ENCODE measurements at places on chromosomes 1 and 21. TPM values are rescaled to one million over a fixed set of nuclear protein-coding genes. Genes with fewer than 3 reads are reported as not detected.

- no peak for DNase-seq
Measured at GRCh38 chr1:51247022-51247421, 10.9 kb downstream of the RNF11 start.

Gene INSRR
- total RNA-seq: 6.9 TPM

DNA sequence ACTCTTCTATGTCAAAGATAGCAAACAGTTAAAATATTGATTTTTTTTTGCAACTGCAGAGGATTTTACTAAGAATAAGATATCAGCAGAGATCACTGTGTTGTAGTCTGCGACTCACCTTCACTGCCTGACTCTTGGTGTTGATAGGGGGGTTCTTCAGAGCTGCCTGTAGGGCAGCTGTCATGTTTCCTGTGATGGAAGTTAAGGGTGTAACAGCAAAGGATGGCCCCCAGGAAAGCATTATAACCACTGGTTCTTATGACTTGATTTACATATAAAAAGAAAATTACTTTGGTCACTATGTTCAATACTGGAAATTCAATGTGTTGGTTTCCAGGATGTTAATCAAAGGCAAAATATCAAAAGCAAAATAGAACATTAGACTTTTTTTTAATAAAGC, 2.6 kb downstream of the ARPC5 start:
- DNase-seq: no peak

DNA sequence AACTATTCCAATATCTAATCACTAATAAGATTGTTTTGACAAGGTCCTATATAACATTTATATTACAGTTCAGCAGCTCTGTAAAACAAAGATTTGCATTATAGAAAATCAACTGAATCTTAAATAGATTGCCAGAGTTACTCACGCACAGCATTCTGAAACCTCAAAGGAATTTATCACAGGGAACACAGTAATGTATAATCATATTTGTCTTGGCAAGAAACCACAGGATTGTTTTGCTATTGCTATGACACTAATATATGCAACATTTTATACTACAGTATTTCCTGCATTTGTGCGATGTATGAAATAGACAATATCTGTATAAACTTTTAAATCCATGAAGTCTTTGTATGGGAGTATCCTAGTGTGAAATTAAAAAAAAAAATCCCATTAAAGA, 101.4 kb downstream of the PLPPR5 start:
- no peak for DNase-seq

- DNase-seq: no peak
Measured at GRCh38 chr1:88022516-88022915, 661.6 kb upstream of the PKN2 start.

Gene HES2
- 54.6 TPM for total RNA-seq

GRCh38 chr1:37392051-37392450, 82.3 kb upstream of the ZC3H12A start:
- no peak for DNase-seq

DNA sequence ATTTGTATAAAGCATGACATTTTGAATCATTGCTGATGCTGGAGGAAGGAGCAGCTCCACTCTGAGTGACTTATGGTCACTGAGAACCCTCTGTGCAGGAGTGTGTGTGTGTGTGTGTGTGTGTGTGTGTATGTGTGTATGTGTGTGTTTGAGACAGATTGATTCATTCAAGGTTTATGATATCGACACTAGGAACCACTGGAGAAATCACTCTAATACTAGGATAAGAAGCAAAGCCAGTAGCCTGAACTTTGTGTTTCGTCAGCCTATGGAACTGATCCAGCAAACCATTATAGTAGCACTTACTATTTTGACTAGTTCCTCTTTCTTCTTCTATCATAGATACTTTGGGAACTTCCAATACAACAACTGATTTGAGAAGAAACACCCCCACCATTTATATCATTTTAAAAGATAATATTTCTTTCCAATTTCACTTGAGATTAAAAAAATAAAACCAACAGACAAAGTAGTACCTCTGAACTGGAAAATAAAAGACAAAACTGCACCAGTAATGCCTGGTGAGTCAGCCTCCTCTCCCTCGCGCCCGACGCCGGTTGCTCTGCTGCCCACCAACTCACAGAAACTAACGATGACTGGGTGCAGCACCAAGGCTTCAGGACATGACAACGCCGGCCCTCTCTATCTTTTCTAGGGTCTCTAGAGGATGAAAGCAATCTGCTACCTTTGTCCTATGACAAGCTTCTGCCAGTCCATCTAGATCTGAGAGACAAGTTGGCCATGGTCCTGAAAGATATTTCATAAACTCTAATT, 20.9 kb downstream of the SLAMF1 start:
- DNase-seq: no peak

DNA sequence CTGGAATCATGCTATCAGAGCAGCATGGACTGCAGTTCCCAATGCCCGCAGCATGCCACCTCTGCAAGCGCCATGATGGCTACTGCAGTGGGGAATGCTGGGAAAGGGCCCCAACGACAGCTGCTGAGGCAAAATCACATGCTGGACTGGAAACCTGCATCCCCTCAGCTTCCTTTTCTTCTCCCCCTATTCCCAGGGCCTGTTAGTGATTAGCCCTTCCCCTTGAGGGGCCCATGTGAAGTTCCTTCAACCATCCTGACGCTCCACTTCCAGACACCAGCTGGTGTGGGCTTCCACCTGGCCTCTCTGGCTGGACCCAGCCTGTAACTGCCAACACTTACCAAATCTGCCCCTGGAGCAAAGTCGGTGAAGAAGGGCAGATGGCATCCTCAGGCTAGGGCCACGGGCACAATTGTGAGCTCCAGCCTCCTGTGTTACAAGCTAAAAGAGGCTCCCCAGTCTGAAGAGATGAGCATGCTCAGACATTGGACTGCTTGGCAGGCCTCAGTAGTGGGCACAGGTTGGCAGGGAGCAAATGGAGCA, 22.1 kb upstream of the SDC3 start:
- DNase-seq: no peak

- DNase-seq: no peak
Measured at GRCh38 chr1:1461721-1462317, 9.7 kb upstream of the ATAD3B start.

DNA sequence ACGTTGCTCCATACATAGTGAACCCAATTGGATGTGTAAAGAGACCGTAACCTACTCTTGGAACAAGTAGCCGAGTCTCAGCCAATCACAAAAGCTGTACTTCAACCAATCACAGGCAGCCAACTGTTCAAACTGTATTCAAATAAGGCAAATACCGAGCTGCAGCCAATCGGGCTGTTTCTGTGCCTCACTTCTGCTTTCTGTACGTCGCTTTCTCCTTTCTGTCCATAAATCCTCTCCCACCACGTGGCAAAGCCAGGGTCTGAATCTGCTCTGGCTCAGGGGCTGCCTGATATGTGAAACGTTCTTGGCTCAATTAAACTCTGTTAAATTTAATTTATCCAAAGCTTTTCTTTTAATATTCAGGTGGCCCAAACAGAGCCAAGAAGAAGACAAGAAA, 210.3 kb downstream of the URB2 start:
- DNase-seq: no peak

- DNase-seq: peak; percentile 17
Measured at GRCh38 chr1:85628791-85629531, 48.4 kb downstream of the CCN1 start.

All from glutamatergic neuron (in vitro differentiated cells).